Left ventricle myocardium superior (tissue), 1 donor: ENCODE measurements at places on chromosomes 6 and 20. TPM values are rescaled to one million over a fixed set of nuclear protein-coding genes. Genes with fewer than 3 reads are reported as not detected.

GRCh38 chr20:43531091-43531443 is 23.6 kb downstream of the L3MBTL1 start:
- no peak for DNase-seq

APOM gene
- 2.4 TPM for total RNA-seq

DNA sequence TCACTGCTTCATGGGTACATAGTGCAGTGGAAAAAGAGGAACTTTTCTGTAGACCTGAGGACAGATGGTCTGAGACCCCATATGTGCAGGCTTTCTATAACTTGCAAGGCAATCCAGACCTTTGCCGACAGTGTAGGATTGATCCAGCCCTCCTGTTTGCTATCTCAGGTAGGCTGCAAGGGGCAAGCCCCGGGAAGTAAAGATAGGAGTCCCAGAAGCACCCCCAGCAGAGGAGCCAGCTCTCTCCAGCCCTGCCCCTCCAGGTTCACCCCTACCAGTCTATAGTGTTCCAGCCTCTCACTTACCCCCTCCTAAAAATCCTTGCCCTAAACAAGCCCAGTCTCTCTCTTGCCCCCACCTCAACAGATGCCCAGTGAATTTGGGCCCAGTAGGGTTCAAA is 96.2 kb downstream of the FAXC start:
- DNase-seq, result no peak

- DNase-seq, result no peak
Observed at GRCh38 chr6:35258858-35259193, 709 bp upstream of the ZNF76 start.

GRCh38 chr6:53361549-53362031 is 12.8 kb upstream of the ELOVL5 start:
- DNase-seq, result peak; percentile 40

CGA gene
- 0.59 TPM for total RNA-seq

DNA sequence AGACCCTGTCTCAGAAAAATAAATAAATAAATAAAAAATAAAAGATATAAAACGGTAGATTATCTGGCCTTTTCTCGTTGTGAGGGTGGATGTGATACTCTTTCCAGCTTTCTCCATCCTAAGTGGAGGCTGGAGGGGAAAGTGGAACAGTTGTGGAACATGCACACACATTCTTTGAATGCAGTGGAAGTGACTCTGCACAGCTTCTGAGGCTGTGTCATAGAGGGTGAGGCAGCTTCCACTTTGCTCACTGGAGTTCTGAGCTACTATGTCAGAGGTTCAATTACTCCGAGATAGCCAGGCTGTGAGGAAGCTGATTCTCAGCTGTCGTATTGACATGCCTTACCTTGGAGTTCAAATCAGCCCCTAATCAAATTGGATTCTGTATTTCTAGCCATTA is 82.2 kb downstream of the CHMP4B start:
- DNase-seq, result no peak

PACSIN1 gene
- total RNA-seq, result 13.6 TPM

GRCh38 chr20:50369225-50370035 is 140.8 kb upstream of the PTPN1 start:
- DNase-seq, result no peak

FAM120B gene
- total RNA-seq, result 20.5 TPM

DNA sequence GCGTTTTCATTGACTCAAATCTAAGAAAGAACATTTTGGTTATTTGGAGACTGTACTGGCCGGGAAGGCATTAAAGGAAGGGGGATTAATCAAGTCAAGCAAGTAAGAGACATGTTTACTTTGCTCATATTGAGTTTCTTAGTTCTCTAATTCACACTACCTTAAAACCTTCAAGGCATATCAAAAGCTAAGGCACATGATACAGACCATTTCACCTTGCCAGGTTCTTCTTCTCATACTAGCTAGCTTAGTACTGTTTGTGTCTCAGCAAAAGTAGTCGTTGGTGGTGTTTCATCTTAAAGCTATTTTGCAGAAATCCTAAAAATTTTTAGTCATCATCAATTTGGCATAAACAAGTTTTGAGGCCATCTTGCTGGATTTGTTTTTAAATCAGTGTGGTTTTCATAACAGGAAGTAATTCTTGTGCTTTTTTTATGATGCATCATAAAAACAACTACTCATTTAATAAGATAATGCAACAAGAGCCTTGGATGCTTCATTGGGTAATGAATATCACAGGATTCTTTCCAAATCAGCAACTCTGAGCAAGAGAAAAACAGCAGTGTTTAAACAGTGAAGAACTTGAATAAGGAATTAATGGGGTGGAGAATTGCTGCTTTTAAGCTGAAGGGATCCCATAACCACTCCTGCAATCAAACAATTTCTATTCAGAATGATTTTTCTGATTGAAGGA is 425.3 kb downstream of the EPM2A start:
- no peak for DNase-seq
